ENCODE measurements at places on chromosomes 12 and 14.

DNA sequence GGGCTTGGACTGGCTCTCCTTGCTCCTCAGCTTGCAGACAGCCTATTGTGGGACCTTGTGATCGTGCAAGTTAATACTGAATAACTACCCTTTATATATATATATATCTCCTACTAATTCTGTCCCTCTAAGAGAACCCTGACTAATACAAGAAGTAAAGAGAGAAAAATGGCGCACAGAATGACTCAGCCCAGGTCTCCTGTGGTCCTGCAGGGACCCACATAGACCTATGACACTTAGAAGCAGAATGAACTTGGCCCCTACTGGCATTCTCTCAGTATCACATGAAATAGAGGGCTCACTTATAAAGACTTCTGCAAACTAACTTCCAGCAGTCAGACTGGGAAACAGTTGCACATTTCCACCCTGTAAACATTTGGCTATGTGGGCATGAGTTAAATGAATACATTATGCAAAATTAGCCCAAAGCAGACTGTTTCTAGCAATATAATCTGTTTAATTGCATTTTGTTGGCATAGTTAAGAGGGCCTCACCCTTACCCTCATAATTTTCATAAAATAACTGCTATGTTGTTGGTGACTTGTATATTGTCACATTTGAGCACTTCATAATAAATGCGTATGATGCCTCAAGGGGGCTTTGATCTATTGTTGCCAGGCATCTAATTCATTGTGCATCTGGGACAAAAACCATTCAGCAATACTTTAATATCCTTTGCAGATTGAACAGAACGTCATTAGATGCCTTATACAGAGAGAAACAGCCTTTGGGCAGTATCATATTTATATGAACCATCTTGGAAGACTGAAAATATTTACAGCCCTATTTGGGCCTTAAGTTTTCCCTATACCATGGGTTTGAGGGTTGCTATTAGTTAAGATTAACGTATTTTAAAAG is 349.7 kb upstream of the DIO2 start:
- DNase-seq = no peak

- DNase-seq = no peak
Measured at GRCh38 chr12:6074979-6075585, 49.4 kb downstream of the VWF start.

GRCh38 chr14:88195676-88196075 is 127.4 kb downstream of the KCNK10 start:
- no peak for DNase-seq

GRCh38 chr12:12958886-12959285 is 6.9 kb upstream of the GPRC5D start:
- DNase-seq = no peak

DNA sequence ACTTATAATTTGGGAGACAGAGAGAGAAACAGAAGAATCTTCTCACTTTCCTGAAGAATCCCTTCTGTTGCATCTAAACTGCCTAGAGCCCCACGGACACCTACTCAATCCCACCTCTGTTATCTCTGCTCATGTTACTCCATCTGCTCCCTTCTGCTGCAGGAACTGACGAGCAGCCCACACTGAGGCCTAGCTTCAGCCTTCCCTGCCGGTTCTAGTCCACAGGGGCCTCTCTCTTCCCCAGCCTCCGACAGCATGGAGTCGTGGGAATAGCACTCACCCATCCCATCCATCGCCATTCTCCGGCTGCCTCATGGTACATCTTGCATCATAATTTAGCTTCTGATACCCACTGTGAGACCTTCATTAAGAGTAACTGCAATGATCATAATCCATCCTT is 4.0 kb downstream of the RAB15 start:
- no peak for DNase-seq

DNA sequence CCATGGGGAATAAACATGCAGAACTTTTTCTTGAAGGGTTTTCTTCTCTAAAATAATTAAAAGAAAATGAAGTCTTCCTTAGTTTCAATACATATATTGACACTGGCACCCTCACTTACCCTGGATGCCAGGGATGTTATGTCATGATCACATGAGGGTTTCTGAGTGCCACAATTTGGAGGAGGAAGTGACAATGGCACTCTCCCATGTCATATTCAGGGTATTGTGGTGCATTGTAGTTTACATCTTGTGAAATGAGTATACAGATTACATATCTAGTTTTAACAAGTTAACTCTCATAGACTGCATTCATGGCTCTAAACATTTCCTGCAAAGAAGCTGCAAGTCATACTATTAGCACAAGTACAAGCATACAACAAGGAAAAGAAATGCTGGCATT is 37.7 kb downstream of the CCDC177 start:
- no peak for DNase-seq

DNA sequence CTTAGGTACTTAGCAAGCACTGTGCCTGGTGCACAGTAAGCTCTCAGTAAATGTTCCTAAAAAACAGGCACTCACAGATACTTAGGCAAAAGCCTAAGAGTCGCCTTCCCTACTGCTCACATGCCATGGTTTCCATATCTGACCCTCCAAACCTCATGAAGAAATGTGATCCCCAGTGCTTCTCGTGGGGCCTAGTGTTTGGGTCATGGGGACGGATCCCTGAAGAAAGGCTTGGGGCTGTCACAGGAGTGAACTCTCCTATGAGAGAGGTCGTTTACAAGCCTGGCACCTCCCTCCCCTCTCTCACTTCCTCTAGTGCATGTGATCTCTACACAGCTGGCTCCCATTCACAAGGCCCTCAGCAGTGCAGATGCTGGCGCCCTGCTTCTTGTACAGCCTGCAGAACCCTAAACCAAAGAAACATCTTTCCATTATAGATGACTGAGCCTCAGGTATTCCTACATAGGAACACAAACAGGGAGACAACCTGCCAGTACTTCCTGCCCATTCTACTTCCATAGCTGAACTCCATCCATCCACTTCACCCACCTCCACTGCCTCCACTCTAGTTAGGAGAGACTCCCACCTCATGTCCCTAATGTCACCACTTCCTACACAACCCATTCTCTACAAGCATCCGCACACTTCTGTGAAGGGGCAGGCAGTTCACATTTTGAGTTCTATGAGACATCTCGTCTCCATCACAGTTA is 2.9 kb downstream of the SLC15A4 start:
- DNase-seq = no peak
